ENCODE measurements at places on chromosomes 2 and 18.

GRCh38 chr2:58358026-58358425, 116.9 kb upstream of the FANCL start:
- DNase-seq, result no peak

- DNase-seq, result no peak
Observed at GRCh38 chr18:46333431-46334135, 229.4 kb downstream of the HAUS1 start.

GRCh38 chr2:220744861-220745260, 827.2 kb downstream of the EPHA4 start:
- DNase-seq, result no peak

GRCh38 chr2:75224636-75225094, 25.3 kb upstream of the TACR1 start:
- no peak for DNase-seq

Data from HuH-7.5 (cell line).